Midbrain (tissue), 1 donor: ENCODE measurements at places on chromosomes 5 and 9.

GRCh38 chr5:96651948-96652753 lies 10.0 kb upstream of the CAST start:
- DNase-seq, result no peak

- DNase-seq, result no peak
Measured at GRCh38 chr9:93709600-93710369, 133.4 kb downstream of the PHF2 start.

DNA sequence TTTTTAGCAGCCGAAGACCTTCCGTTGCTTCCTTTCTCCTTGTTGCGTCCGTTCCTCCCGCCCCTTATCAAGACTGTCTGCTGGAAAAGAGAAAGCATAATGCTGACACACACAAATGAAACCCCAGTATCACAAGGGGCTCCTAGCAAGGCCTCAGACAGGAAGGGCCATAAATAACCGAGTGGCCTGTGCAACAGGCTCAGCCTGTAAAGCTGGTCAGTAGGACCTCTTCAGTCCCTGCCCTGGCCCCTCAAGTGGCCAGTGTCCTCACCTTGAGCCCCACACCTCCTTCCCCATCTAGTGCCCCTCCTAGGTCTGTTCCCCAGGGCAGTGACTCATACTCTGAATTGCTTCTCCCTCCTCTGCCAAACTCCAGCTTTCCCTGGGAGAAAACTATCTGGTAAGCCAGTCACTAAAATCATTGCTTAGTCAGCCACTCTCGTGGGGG lies 174.6 kb upstream of the IL12B start:
- DNase-seq, result peak; percentile 23

DNA sequence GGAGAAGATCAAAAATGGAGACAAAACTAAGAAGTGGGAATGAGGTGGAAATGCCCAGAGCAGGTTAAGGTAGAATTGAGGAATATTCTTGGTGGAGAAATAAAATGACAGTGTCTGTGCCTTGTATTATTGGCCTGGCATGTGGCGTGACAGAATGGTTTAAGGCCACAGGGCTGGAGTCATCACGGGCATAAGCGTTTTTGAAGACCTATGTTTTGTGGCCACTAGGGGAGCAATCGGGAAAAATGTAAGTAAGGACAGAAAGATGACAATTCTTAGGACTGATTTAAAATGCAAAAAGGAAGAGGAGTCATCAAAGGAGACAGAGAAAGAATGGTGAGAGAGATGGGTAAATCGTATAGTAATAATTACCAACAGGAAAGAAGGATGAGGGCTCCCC lies 72.2 kb upstream of the EPB41L4A start:
- DNase-seq, result no peak

- no peak for DNase-seq
Measured at GRCh38 chr5:161167016-161167767, 315.2 kb upstream of the ATP10B start.

- peak; percentile 84 for DNase-seq
Measured at GRCh38 chr9:93962561-93963440, 7.6 kb upstream of the BARX1 start.

DNA sequence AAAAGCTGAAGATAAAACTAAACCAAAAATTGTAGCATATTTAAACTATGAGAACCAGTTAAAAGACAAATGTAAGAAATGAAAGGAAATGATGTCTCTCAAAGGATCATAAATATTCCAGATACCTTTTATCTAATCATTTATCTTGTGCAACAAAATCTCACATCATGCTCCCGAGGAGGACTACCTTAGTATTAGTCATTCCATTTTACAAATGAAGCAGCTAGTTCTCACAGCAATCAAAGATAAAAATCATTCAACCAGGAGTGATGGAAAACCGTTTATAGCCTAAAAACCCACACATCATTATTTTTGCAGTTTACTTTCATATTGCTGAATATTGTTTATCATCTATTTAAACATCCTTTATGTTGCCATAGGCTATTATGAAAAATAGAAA lies 190.0 kb downstream of the CDH12 start:
- no peak for DNase-seq

DNA sequence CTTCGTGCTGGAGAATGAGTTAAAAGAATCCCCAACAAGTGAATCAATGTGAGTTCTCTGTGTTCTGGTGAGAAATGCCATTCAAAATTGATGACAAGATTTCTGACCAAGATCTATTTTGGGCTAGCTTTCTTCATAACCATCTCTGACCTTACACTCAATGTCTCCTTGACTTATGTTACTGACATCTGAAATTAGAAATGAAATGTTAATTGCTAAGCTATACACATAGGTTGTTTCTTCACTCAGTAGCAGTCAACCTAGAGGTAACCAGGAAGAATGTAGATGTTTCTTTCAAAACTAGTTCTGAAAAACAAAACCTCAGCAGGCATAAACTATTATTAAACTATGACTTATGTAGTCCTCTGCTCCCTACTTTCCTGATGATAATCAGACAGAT lies 2220.7 kb upstream of the C9orf72 start:
- DNase-seq, result no peak

- DNase-seq, result no peak
Measured at GRCh38 chr5:16773991-16774390, 157.2 kb upstream of the RETREG1 start.

DNA sequence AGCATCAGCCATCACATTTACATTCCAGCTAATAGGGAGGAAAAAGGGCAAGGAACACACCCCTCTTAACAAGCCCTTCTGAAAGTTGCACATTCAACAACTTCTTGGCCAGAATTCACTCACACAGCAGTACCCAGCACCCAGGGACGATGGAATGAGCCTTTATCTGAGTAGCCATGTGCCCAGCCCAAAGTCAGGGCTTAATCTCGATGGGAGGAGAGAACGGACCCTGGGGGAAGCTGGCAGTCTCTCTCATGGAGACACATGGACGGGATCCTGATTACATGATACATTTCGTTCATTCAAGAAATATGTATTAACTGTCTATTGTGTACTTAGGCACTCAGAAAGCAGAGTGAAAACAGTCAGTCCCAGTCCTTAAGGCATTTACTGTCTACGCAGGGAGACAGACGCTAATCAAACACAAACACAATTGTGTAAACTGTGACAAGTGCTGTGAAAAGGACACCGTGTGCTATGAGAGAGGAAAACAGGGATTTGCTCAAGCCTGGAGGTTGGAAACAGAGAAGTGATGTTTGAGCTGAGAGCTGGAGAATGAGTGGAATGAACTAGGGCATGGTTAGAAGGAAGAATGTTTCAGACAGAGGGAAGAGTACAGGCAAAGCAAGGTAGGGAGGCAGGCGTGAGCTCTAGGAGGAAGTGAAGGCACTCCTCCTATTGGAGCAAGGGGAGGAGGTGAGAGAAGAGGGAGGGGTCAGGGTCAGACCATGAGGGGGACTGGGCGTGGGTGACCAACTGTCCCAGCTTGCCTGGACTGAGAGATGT lies 7.4 kb downstream of the OTULINL start:
- no peak for DNase-seq

GRCh38 chr9:128026773-128027541 lies 40.2 kb downstream of the NAIF1 start:
- no peak for DNase-seq

DNA sequence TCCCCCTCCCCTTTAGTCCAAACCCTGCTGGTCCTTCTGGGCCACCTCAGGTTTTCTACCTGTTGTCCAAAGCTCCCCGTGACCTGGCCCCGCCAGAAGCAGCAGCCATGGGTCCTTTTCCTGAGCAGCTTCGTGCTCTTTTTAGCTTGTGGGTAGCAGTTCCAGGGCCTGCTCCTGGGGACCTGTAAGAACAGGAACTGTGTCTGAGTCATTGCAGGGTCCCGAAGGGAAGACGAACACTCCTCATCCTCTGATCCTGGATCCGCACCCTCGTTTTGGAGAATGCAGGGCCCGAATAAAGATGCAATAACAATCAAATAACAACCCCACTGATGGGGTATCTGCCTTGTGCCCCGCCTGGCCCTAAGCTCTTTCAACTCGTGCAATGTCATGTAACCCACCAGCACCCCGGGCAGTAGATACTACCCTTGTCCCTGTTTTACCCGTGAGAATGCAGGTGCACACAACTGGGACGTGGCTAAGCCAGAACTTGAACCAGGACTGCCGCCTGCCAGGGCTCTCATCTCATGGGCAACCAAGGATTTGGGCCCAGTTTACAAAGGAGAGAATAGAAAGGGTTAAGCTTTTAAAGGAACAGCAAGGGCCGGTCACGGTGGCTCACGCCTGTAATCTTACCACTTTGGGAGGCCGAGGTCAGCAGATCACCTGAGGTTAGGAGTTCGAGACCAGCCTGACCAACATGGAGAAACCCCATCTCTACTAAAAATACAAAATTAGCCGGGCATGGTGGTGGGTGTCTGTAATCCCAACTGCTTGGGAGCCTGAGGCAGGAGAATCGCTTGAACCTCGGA lies 33.2 kb downstream of the NEK6 start:
- no peak for DNase-seq

DNA sequence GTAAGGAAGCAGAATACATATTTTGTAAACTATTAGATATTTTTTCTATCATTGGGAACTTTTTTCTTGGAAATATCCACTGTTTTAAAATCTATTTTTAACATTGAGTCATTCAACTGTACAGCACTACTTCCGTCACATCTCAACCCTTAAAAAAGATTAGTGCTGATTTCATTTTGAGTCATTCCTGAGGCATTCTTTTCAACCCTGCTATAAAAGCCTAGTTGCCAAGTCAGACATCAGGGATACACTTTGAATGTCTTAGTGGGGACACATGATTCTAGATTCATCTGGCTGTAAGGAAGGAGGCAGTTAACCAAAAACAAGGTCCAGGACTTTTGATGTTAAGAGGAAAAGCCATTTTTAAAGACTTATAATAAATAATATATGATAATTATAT lies 160.9 kb downstream of the GIN1 start:
- DNase-seq, result no peak

DNA sequence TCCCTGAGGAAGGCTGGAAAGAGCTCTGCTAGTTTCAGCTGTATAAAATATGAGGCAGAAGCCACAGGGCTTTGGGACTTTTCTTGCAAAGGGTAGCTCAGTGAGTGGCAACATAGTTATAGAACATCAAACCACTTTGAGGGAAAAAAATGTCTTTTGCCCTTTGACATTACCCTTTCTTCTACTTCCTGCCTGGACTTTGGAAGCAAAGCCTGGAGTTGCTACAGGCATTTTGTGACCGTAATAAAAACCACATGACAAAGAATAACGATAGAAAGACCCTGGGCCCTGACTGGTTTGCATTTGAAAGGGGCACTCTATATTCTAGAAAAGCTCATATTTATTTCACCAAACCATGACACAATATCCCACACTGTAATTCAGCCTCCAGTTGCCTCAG lies 440.9 kb downstream of the DIRAS2 start:
- DNase-seq, result no peak

GRCh38 chr5:146890066-146890465 lies 11.5 kb upstream of the PPP2R2B start:
- no peak for DNase-seq

DNA sequence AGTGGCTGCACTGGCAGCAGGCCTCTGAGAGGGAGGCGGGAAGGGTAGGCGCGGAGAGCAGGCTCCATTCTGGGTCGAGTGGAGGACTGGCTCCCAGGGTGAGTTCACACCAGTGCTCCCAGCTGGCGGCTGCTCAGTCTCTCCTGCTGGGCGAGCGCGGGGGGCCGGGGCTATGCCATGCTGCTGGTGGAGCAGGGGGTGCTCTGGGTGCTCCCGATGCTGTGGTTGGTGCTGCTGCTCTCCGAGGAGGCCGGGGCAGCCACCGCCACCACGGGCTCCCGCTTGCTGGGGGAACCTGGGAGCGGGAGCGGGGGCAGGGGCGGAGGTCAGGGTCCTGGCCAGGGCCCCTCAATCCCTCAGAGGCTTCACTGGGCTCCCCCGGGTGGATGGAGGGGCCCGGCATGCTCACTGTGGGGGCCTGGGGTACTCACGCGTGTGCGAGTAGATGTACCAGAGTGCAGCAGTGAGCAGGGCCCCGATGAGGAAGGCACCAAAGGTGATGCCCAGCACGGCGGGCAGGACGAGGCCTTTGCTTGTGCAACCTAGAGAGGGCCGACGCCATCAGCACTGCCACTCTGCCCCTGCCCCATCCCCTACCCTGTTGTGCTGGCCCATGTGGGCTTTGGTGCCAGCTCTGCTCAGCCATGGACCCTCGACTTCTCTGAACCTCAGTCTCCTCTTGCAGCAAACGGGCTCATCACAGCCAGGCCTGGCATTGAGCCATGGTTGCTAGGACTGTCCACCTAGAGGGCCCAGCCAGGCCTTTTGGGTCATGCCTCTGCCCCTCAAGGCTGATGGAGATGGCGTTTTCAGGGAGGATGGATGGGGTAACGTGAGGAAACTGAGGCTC lies 13.1 kb downstream of the FPGS start:
- DNase-seq, result no peak

DNA sequence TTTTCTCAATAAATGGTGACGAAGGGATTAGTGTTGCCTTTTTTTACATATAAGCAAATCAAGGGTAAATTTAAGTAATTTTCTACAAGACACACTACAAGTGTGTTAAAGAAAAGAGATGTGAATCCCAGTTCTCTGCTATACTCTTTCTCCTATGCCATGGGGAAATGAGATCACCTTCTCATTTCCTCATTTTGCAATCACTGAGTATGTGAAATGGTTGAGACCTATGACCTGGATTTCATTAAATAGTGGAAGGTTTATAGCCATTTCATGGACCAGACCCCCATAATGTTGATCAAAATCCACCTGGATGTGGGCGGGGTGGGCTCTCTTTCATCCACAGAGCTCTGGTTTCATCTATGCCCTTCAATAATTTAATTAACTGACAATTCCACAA lies 66.9 kb upstream of the SLIT3 start:
- DNase-seq, result no peak

- no peak for DNase-seq
Measured at GRCh38 chr9:6716766-6717165, 41.0 kb upstream of the KDM4C start.

DNA sequence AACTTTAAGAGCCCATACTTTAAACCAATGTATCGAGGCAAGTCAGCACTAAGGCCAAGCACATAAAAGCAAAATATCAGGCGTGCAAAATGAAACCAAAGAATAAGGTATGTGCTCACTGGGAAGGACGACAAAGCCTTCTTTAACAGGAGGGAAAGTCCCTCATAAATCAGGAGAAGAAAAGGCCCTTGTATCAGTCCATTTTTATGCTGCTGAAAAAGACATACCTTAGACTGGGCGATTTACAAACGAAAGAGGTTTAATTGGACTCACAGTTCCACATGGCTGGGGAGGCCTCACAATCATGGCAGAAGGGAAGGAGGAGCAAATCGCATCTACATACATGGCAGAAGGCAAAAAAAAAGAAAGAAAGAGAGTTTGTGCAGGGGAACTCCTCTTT lies 68.9 kb downstream of the UBE2QL1 start:
- no peak for DNase-seq

GRCh38 chr5:108564441-108564840 lies 182.5 kb upstream of the FBXL17 start:
- no peak for DNase-seq

GRCh38 chr5:12480487-12480886 lies 576.2 kb upstream of the CTNND2 start:
- DNase-seq, result no peak

- DNase-seq, result no peak
Measured at GRCh38 chr9:86541014-86541570, 186.9 kb upstream of the TUT7 start.

- DNase-seq, result no peak
Measured at GRCh38 chr9:72931437-72931836, 21.4 kb downstream of the ALDH1A1 start.

- DNase-seq, result peak; percentile 96
Measured at GRCh38 chr9:127423934-127424675, at the start of gene ZNF79. TSS of gene ZNF79 (plus strand) at chr9:127424382. CDS start at chr9:127424788, 406 bp downstream.

GRCh38 chr9:104980039-104980654 lies 52.2 kb upstream of the ABCA1 start:
- no peak for DNase-seq

- no peak for DNase-seq
Measured at GRCh38 chr5:160542840-160543239, 121.2 kb downstream of the PTTG1 start.
